ENCODE measurements at places on chromosomes 16 and 17.

DNA sequence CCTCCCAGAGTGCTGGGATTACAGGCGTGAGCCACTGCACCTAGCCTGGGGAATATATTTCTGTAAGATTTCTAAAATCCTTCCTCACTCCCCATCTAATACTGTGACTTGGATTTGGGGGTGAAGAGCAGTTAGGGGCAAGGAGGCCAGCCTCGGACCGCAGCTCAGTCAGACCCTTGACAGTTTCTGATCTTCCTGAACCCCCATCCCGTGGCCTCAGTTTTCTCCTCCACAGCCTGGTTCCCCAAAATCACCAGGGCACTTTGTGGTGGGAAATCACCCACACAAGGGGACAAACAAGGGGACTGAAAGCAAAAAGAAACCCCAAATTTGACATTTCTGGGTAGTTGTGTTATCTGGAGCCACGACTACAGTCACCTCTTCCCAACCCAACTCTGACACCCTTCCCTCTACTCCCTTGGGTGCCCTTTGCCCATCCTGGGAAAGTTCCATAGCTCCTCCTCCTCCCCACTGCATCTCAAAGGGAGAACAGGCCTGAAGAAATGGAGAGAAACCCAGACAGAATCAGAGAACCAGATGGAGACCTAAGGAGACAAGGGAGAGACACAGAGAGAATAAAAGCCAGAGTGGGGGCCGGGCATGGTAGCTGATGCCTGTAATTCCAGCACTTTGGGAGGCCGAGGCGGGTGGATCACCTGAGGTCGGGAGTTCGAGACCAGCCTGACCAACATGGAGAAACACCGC is 2.8 kb upstream of the STAT5A start:
- no peak for DNase-seq

- no peak for DNase-seq
Measured at GRCh38 chr16:86367291-86368072, 142.8 kb upstream of the FOXF1 start.

DNA sequence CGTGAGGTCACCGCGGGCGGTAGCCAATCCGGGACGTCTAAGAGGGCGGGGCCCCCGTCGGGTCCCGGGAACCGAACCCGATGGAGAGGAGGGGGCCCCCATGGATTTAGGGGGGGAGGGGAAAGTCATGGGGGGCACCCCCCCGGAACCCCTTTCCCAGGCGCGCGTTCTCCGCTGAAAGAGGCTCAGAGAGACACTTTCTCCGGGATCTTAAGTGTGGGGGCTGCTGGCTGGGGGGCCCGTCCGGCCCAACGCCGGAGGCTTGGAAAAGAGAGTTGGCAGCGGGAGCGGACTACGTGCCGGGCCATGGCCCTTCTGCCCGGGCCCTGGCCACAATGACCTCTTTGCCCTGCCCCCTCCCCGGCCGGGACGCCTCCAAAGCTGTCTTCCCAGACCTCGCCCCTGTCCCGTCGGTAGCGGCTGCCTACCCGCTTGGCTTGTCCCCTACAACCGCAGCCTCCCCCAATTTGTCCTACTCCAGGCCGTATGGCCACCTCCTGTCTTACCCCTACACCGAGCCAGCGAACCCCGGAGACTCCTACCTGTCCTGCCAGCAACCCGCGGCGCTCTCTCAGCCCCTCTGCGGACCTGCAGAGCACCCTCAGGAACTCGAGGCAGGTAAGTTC is at the start of gene DLX4:
TSS of gene DLX4 (plus strand) at position 57 of the 626 bp plus-strand sequence. CDS start at position 336, 279 bp downstream.
- no peak for DNase-seq

DNA sequence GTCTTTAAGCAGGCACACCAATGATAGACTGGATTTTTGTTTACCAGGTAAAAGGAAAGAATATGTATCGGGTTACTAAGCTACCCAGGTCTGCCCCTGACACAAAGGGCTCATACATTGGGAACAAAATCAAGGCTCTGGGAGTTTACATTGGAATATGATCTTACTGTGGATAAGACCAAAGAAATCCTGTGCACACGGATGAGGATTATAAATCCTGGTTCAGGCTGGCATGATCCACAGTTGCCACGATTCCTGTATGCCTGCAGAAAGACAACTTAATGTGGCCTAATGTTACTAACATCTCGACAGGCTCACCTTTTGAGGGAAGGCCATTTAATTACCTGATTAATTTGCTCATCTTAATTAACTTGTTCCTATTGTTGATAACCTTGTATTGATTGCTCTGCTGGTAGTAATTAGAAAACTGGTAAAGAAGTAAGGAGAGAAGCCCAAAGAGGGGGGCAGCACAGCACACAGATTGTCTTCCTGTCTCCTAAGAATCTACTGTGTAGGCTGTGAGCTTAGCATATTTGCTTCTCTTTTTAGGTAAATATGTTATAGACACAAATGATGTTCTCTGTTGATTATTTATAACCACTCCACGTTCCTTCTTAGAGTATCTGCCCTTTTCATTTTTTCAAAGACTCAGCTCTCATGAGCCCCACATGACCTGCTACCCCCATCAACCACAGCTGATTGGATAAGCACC is 51.0 kb upstream of the TOX3 start:
- DNase-seq, result no peak

DNA sequence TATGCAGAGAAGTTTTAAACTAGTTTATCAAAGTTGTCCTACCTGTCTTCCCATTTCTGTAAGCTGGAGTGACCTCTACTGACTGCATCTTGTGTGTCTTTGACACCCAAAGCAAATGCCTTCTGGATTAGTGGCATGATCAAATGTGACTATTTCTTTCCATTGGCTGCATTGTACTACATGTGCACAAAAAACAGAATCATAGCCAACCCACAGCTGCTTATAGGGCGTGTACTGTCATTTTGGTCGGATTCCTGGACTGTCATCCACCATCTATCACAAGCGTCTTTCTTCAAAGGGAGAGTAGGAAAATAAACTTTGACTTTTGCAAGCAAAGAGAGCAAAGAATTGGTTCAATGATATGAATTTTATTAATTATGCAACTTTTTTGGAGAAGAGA is 310.6 kb downstream of the MAP2K6 start:
- DNase-seq, result no peak

GRCh38 chr17:42339221-42339620 is 49.0 kb downstream of the STAT3 start:
- DNase-seq, result no peak

DNA sequence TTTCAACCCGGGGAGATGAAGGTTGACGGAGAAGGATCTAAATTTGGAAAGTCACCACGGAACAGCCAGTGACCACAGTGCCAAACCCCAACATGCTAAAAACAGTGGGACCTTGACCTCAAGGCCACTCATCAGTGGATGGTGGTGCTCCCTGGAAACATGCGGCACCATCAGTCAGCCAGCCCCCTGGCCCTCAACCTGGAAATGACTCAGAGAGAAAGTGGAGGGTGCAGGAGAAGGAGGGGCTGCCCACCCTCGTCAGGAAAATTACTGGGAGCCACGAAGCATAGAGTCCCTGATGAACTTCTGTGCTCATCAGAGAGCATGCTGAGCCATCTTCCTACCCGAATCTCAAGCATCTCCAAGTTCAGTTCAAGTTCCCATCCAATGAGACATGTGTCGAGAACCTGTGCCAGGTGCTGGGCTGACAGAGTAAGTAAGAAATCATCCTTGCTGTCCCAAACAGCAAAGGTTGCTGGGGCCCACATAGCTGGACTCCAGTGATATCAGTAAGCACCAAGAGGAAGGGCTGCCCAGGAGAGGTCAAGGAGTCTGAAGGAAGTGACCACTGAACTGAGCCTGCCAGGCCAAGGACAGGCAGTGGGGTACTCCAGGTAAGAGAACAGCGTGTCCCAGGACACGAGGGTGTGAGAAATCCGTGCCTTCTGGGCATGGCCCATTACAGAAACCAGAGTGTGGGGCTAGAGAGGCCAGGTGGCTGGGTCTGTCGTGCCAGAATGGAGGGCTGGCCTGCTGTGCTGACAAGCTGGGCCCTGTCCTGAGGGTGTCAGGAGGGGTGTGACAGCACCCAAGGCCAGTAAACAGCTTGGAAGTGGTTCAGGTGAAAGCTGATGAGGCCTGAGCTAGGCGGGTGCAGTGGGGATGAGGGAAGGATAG is 5.2 kb downstream of the PECAM1 start:
- peak; percentile 60 for DNase-seq

DNA sequence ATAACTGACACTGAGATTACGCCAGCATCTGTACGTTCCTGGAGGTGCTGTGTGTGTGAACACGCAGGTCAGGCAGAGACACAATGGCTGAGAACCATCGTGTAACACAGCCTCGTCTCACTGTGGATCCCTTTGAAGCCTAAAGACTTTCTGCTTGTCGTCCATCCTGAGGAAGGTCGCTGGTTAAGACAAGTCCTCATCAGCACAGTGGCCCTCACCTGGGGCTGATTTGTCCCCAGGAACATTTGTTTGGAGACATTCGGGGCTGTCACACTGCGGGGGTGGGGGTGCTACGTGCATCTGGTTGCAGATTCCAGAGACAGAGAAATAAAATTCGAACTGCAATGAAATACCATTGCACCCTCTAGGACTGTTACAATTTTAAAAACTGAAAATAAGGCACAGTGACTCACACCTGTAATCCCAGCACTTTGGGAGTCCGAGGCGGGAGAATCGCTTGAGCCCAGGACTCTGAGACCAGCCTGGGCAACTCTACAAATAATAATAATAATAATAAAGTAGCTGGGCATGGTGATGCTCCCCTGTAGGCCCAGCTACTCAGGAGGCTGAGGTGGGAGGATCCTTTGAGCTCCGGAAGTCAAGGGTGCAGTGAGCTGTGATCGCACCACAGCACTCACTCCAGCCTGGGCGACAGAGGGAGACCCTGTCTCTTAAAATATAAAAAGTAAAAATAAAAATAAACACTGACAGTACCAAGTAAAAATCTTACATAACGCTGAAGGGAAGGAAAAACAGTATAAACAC is 112.0 kb upstream of the METRNL start:
- DNase-seq, result no peak

DNA sequence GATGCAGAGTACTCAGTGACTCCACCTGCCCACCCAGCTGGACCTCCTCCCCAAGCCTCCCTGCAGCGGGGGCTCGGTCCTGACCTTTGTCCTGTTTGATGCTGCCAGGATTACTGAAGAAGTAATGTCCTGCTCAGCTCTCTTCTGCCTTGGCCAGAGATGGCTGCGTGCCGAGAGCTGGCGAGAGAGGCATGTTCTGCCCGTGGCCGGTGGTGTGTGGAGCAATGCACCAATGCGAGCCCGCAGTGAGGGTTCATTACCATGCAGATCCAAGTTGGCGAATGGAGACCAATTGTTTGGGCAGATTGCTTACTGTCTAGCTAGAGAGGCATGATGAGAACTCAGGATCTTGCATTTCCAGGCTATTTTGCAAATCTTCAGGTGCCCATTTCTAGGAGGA is 248.9 kb downstream of the ENGASE start:
- no peak for DNase-seq

- DNase-seq, result no peak
Measured at GRCh38 chr17:34118564-34118963, 136.5 kb upstream of the CCL2 start.

- no peak for DNase-seq
Measured at GRCh38 chr17:78804777-78805176, 22.7 kb upstream of the CYTH1 start.

GRCh38 chr16:15880434-15881308 is 7.7 kb downstream of the CEP20 start:
- no peak for DNase-seq

DNA sequence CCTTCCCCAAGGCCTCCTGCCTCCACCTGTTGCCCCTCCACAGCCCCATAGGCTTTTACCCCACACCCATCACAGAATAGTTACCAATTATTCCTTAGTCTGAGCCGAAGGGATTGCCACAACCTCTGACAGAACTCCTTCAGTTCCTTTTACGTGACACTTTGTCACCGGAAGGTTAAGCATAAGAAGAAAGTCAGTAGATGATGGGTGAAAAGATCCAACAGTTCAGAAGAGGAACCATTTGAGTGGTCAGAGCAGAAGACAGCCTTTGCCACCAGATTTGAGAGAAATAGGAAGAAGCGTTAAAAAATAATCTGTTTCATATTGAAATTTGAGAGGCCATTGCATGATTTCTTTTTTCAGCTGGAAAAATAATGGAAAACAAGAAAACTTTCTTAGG is 1.2 kb downstream of the SRR start:
- peak; percentile 56 for DNase-seq

DNA sequence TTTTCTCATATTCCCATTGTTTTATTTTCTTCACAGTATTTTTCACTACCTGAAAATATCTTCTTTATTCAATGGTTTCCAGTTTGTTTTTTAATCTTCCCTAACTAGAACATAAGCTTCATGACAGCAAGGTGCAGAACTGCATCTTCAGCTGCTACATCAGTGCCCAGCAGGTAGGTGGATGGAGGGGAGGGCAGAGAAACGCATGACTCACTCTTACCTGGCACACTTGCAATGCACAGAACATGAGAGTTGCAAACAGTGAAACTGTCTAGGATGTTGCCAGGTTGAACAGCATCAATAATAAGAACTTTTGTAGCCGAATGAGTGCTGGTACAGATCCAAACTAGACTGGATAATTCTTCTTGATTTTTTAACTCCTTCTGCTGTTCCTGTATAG is 127.1 kb downstream of the SPAG9 start:
- no peak for DNase-seq

- DNase-seq, result no peak
Measured at GRCh38 chr17:27848931-27849330, 44.2 kb downstream of the LYRM9 start.

DNA sequence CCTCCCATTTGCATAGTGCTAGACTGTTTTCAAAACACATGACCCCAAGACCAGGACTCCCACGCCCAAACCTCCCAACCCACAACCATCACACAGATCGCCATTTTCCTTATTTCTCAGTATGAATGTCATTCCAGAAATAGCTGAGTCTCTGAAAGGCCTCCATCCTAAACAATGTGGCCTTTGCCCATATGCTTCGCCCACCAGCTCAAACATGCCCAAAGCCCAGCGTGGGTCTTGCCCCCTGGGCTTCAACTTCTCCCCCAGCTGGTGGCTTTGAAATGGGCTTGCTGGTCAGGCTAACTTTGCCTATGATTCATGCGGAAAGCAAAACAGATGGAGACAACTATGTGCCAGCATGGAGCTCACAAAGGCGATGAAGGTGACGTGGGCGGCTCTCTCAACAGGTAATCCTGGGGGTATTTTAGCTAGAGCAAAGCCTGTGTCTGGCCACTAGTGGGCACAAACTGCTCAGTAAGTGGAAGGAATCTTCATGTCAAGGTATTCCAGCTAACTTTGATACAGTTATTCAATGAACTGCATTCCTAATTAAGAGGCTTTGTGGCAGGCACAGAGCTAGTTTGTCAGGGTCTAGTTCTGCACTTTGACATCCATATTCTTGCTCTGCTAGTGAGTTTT is 17.1 kb downstream of the PMP22 start:
- no peak for DNase-seq

DNA sequence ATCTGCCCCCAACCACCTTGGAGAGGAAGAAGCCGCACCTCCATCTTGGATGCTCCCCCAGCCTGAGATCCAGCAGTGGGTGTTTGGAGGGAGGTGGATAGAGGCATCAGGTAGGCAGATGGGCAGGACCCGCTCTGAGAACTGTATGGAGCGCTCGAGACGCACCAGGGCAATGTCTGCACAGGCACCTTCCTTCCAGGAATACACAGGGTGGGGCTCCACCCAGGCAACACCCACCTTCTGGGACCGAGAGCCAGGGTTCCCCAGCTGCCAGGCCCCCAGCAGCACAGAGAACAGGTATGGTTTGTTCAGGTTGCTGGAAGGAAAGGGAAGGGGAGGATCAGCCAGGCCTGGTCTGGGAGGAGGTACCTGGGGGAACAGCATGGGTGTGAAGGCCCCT is 2.4 kb downstream of the PRSS22 start:
- no peak for DNase-seq

Data from suppressor macrophage treated with lipopolysaccharide for 1 hour (primary cell).